Activated CD8-positive, alpha-beta memory T cell treated with anti-CD3 and anti-CD28 coated beads for 1 hour (primary cell): ENCODE measurements at places on chromosomes 4 and X.

- no peak for DNase-seq
Observed at GRCh38 chr4:36328130-36328529, 46.7 kb downstream of the DTHD1 start.

DNA sequence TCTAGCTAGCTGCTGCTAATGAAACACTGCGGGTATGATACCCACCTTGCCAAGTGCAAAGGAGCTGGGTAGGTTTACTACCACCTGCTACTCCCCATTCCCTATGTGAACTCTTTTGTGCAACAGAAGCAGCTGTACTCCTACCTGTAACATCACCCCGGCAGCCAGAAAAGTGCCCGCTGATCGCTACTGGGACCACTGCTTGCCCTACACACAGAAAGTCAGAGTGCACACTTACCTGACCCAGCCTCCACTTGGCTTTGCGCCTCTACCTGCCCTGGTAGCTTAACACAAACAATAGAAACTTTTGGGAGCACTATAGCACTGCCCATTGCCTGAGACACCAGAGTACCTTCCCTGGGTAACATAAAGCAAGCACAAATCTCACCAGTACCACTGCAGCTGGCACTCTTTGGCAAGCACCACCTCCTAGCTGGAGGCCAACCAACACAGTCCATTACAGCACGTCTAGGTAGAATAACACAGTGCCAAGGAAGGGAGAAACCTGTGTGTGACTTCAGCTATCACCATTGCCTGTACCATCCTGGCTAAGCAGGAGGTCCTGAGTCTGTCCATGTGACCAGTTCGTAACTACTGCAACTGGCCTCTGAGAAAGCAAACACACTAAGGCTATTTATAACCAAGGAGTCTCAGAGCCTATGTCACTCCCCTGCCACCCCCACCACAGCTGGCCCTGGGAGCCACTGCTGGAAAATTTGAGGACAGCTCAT lies 80.1 kb downstream of the CENPC start:
- no peak for DNase-seq

DNA sequence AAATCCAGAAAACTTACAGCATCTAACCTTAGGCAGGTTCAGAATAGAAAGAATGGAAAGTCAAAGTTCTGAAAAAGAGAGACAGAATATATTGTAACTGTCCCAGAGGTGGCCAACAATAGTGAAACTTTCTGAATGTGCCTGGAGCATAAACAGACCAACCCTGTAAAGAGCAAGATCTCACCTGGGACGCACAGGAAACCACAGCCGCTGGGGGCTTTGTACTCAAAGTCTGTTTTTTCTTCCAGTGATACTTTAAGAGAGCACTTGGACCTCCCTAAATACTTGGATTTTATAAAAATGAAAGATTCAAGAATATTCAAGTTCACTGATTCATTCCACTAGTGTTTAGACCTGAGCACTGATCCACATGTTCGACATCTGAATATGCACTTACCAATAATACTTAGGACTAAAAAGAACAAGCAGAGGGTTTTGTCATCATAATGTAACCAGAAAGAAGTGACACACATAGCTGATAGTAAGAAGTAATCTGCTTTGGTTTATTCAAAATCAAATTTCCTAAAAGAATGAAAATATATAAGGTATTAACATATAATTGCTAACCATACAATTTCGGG lies 35.3 kb downstream of the ARAP2 start:
- peak; percentile 7 for DNase-seq

DNA sequence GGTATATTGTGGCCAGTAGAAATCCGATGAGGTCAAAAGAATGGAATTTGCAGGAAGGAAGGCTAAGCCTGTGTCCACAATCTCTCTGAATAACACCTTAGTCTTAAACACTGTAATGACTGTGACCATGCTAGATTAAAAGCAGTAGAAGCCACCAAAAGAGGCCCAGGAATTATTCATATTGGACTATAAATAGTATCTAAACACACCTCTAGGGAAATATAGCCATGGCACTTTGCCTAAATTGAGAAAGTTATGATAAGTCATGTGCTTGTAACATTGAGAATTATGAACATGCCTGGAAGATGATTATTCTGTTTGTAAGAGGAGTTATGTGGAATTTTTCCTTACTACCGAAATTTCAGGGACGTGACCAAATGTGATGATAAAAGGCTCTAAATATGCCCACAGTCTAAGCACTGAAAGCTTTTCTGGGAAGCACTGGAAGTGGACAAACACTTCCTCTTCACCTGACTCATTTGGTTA lies 298.5 kb downstream of the KCTD8 start:
- DNase-seq, result no peak

- no peak for DNase-seq
Observed at GRCh38 chr4:87977521-87978278, 2.2 kb downstream of the SPP1 start.
